ENCODE measurements at places on chromosomes 5 and 9.

DNA sequence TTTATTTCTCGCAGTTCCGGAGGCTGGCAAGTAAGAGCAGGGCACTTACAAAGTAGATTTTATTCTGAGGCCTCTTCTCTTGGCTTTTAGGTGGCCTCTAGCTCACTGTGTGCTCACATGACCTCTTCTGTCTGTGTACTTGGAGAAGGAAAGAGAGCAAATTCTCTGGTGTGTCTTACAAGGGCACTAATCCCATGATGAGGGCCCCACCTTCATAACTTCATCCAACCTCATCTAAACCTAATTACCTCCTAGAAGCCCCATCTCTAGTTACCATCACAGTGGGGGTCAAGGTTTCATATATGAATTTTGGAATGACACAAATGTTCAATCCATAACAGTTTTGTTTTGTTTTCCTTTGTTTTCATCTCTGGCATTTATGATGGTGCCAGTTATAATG, 376.1 kb downstream of the ADGRV1 start:
- no peak for DNase-seq

DNA sequence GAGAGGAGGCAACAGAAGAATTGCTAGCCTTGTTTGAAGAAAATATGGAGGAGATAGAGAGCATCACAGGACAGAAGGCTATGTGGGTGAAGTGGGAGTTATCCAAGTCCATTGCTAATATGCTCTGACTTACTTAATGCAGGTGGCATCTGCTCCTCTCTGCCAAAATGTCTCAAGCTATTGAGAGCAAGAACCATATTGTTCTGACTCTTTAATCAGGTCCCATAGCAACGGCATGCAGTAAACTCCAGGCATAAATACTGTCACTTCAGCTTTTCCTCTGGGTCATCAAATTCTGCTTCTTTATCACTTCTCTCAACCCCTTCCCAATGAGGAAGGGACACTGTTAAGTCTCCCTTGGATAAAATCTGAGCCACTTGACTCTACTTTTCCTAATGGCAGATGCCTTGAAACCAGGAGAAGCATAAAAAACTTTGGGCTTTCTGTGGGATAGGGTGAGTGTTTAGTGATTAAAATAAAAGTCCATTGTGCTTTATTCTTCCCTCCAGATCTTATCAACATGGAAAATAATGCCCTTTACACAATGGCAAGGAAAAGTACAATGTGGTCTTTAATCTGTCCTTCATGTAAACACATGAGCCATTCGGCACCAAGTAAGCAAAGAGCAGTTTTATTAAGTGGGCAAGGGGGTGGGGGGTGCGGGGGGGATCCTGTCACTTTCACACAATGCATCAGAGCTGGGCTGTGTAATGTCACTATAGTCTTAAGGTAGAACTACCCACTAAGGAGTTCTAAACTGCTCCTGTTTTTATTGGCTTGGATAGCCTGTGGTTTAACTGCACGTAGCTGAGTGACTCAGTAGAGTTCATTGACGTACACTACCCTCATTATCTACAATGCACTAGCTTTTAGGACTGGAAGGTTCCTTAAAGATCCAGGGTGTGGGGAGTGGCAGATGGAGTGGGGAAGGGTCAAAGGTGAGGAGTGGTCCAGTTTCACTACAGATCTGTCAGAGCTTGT, 71.0 kb upstream of the TARS1 start:
- no peak for DNase-seq

DNA sequence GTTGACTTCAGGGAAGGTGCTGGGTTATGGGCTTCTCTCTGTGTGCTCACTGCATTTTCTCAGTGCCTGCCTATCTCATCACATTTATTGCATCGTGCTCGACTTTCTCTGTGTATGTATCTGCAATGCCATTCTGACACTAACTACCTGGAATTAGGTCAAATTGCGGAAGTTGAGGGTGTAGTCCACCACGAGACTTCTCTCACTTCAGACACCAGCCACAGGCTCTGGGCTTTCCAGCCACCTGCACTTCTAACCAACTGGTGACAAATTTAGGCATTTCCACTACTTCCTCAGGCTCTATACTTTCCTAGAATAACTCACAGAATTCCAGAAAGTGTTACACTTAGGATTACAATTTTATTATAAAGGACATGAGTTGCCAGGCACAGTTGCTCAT, 188.6 kb upstream of the ZNF608 start:
- DNase-seq: no peak

- DNase-seq: no peak
Measured at GRCh38 chr9:90988318-90988717, 186.7 kb downstream of the SYK start.

GRCh38 chr9:94888775-94889174, 162.3 kb downstream of the AOPEP start:
- no peak for DNase-seq

DNA sequence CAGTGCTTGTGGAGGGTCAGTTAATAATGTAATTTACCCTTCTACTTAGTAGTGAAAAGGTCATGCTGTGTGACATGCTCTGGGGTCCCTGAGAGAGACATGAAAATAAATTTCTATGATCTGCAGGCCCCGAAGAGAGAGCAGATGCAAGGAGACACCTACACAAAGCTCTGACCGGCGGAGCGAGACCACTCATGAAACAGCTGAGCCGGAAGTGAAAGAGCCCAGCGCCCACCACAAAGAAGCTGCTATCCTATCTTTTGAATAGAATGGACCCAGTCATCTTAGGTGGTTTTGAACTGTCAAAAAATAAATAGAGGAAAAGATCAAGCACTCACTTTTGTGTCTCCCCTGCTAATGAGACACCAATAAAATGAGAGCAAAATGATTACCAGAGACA, 190.0 kb downstream of the MED10 start:
- DNase-seq: no peak

- DNase-seq: no peak
Measured at GRCh38 chr5:107275333-107275732, 395.4 kb downstream of the EFNA5 start.

DNA sequence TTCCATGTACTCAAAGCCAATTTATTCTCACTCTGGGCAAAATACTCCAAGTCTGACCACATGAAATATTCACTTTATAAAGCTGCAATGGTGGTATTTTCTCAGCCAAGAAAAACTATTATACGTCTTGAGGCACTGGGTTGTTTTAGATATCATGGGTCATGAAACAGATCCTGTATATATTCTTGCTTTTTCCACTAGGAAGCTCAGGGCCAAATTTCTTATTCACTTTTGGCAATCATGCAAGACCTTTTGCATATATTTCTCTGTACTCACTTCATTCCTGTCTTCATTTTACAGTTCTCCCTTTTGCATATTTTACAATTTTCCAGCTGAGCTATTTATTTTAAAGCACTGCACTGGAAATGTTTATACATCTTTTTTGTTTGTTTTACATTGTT, 49.8 kb downstream of the GABBR2 start:
- no peak for DNase-seq

DNA sequence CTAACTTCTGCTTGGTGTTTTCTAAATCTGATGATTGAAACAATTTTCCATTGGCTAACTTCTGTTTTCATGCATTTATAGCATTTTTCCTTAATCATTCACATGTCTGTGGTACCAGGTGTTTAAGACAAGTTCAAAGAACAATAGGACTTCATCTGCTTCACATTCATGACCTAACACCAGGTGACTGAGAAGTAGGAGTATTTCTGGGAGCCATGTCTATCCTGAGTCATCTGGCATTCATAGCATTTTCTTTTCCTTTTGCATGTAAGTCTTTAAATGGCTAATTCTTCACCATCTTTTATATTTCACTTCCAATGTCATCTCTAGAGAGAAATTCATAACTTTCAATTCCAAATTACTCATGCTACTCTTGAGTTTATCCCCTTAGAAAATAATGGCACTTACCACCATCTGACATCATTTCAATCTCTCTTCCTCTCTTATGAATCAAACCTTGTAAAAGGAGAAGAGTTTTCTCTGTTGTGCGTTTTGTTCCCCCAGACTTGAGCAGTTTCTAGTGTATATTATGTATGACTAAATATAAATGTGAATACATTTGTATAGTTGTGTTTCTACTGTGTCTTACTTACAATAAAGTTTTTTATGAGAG, 1196.1 kb upstream of the CDH9 start:
- no peak for DNase-seq

DNA sequence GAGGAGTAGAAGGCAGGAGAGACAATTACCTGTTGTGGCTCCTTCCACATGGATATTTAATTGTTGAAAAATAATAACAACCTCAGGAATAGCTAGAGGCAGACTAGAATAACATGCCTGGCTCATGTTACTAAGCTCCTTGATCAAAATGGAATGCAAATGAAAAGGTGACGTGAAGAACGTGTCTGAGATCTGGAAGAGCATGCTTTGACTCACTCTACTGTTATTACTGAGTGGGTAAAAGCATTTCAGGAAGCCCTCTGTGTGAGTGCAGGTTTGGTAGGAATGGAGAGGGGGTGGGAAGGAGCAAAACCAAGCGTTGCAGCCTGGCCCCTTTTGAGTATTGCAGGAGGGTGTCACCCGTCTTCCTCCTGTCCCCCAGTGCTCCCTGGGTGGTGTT, 84.8 kb downstream of the EQTN start:
- no peak for DNase-seq

- DNase-seq: no peak
Measured at GRCh38 chr9:134422301-134423090, 96.2 kb downstream of the RXRA start.

- no peak for DNase-seq
Measured at GRCh38 chr5:141077826-141078225, 16.6 kb upstream of the PCDHB2 start.

DNA sequence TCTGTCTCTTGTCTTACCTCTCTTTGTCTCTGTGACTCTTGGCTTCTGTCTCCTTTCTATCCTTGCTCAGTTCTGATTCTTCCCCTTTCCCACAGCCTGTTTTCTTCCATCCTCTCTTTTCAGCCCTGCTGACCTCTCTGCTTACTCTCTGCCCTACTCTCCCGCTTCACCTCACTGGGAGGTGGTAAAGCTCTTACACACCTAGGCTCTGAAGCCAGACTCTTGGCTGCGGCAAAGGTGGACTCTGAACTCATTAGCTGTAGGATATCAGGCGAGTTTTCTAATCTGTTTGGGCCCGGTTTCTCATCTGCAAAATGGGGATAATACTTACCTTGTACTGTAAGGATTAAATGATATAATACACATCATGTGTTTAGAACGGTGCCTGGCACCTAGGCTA, 11.1 kb downstream of the PCDH1 start:
- DNase-seq: no peak

DNA sequence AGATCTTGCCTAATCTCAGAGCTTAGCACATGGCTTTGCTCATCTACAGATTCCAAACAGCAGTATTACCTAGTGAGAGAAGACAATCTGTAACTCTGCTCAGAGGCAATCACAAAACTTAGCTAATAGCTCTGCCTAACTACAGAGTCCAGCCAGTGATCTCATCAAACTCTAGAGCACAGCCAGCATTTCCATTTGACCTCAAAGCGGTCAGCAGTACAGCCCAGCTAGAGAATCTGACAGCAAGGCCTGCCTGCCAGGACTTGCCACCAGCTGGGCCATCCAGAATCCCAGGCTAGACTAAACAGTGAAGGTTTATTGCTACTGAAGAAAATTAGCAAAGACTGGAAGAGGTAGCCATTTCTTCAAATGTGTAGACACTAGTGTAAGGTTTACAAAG, 217.9 kb upstream of the VLDLR start:
- DNase-seq: no peak

- no peak for DNase-seq
Measured at GRCh38 chr9:82024908-82025307, 36.3 kb downstream of the SPATA31D1 start.

- no peak for DNase-seq
Measured at GRCh38 chr9:94675008-94675881, 35.9 kb upstream of the FBP1 start.

GRCh38 chr5:105940181-105940580, 1730.6 kb downstream of the EFNA5 start:
- DNase-seq: no peak

DNA sequence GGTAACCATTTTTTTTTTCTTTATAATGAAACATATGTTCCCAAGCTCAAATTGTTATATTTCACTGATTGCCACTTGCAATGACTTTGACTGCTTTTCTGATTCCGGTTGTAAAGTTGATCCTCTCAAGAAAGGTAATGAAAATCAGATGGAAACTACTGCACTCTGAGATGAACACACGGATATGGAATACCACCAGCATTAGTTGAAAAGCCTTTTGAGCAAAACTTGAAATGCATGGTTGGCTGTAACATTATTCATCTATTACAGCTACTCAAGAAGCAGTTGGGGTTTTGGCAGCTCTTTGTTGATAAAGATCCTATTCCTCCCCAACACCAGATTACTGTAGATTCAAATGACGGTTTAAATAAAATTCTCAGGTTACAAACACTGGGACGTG, 591.6 kb upstream of the DMAC1 start:
- no peak for DNase-seq
